Glomerular endothelial cell (primary cell): ENCODE measurements at places on chromosomes 16 and 17.

DNA sequence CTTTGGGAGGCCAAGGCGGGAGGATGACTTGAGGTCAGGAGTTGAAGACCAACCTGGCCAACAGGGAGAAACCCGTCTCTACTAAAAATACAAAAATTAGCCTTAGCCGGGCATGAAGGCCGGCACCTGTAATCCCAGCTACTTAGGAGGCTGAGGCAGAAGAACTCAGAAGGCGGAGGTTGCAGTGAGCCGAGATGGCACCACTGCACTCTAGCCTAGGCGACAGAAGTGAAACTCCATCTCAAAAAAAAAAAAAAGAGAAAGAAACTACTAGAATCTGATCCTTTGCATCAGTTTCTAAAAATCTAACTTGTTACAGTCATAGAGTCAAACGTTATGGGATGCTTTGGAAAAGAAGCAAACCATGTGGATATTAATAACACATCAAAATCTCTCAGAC, 1.6 kb upstream of the PECAM1 start:
- DNase-seq, result no peak

DNA sequence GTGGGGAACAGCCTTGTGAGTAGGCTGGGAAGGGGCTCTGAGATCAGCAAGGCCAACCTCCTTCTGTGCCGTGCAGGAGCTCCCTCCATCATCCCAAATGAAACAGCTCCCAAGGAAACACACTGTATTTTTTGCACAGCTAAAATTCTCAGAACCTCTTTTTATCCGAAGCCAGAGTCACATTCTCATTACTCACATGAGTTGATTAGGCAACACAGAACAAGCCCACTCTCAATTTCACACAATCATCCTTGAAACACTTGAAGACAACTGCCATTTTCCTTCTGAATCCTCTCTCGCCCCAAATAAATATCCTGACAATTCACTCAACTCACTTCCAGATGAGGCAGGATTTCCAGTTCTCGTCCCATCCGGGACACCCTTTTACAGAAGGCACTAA, 66.1 kb downstream of the MYO18A start:
- DNase-seq, result no peak

DNA sequence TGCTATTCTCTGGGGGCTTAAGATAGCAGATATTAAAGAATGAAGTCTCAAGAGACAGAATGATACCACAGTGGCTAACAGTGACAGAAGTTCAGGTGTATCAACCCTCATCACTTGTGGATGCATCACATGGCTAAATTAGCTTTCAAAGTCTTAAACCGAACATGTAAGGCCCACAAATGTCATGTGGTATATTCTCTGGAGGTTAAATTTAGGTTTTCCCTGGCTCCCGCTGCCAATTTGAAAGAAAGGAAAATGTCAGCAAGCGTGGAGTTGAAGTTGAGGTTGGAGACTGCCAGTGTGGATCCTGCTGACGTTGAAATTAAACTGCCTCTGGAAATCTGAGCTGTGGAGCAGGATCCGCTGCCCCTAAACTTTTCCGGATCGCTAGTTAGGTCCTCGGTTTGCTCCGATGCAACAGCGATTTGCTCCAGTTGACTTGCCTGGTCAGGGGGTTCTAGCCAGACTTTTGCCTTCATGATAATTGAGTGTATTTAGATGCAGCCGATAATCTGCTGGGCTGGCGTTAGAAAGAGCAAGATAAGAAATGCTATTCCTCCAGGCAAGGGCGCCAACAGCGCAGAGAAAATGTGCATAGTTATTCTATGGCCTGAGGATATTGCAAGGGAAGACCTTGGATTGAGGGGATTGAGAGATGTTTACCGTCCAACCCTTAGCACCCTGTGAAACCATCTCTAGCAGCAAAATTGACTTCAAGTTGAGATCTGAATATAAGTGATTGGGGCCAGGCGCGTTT, 443.9 kb downstream of the TMEM114 start:
- DNase-seq, result no peak

DNA sequence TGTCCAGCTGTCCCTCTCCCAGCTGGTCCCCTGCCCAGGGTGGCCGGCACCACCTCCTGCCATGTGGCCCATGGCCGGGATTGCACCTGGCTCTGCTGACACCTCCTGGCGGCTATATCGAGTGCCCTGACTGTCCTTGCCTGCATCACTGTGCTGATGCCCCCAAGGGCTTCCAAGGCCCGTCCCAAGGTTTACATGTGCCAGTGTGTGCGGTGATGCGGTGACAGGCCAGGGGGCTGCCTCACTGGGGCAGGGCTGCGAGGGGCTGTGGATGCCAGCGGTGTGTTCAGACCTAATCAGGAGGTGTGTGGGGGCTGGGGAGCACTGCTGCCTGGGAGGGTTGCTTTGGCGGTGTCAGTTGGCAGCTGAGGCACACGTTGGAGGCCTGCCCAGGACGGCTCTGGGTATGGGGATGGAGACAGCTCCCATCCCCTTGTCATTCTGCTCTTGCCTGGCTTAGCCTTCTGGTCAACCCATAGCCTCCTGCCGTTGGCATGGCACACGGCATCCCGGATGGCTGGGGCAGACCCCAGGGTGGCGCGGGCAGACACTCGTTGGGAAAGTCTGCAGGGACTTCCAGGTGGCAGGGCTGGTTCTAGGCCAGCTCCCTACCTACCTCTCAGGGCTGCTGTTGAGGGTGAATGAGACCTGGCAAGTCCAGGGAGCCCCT, 5.5 kb downstream of the MAP2K3 start:
- no peak for DNase-seq

DNA sequence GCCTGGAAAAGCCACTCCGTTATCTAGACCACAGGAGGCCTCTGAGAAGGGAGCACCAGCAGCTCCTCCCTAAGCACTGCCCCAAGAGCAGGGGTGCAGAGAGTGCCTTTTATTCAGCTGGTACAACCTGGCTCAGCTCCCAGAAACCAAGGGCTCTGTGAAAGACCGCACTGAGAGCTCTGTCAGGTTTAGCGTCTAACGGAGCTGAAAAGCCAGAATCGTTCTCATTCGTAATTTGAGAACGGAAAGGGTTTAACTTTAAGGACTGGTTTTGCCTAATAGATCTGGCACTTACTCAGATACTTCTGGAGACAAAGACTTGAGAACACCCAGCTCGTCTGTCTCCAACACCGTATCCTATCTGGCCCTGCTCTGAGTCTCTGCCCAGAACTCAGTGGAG, 13.5 kb downstream of the MPG start:
- no peak for DNase-seq

DNA sequence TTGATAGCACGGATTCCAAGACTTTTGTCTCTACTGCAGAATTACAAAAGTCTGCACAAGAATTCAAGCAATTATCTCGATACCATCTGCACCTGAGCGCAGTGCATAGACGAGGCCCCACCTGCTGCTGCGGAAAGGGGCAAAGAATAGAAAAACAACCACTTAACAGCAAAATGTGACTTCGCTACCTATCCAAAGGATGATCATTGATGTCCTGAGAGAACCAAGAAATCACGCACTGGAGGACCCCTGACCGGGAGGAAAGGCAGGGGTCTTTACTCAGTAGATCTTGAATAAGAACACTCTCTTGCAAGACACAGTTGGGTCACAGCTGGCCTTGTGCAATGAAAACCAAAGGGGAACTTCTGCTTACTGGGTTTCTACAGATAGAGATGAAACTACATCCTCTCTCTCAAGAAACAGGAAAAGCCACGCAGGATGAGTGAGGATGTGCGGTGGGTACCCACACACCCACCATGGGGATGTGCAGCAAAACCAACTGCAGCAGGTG, 147.4 kb upstream of the RPH3AL start:
- no peak for DNase-seq

- no peak for DNase-seq
These were observed 35.4 kb upstream of the CDH15 start for GRCh38 chr16:89135971-89136765.

GRCh38 chr16:13684819-13685563, 235.0 kb upstream of the ERCC4 start:
- no peak for DNase-seq

DNA sequence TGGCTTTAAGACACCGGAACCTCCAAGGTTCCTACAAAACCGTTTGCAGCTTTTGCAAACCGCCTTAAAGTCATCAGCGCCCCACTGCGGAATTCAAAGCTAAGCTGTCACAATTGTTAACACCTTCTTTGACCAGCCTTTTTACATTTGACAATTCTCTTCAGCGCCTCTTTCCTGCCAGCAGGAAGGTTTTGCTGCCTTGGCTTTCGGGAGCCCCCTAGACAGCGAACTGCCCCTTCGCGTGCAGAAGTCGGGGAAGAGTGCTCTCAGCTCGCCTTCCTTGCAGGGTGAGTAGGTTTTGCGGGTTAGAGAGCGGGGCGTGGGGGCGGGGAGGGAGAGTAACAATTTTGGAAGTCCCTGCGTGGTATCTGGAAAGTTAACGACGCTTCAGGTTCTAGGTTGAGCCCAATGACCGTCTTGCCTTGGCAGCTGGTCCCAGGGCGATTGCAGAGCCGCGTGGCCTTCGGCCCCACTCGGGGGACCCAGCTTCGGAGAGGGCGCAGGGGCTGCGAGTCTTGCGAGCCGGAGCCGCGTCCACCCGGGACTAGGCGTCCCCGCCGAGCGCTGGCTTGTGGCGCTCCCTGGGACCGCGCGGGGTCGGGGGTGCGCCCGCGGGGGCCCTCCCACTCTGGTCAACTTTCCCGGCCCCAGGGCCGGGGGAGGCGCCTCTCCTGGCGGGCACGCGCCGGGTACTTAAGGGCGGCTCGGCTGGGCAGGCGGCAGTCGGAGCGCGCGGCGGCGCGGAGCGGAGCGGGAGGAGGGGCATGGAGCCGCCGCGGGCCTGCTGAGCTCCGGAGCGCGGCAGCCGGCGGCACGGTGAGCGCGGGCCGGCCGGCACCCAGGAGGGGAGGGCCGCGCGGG, at the start of gene HAS3:
HAS3 (plus strand) TSS at position 153 of the 861 bp plus-strand sequence. CDS start 3,743 bp downstream, outside the sequence.
- no peak for DNase-seq

DNA sequence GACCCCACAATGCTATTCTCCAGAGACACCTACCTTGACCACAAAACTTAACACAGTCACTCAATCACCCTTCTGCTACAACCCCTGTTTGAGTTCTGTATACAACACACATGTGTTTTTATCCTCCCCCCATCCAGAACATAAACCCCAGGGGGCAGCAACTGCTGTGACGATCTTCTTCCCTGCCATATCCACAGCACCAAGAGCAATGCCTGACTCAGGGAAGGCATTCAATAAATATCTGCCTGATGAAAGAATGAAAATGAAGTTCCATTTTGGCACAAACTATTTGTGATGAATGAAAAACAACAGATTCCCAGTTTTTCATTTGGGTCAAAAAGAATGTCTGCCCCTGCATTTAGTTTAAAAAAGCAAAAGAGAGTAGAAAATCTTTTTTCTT, 27.0 kb downstream of the ASIC2 start:
- DNase-seq, result no peak

- DNase-seq, result no peak
These were observed 215.9 kb downstream of the CPPED1 start for GRCh38 chr16:12587646-12588277.

GRCh38 chr16:56038564-56039098, 152.7 kb upstream of the GNAO1 start:
- no peak for DNase-seq

DNA sequence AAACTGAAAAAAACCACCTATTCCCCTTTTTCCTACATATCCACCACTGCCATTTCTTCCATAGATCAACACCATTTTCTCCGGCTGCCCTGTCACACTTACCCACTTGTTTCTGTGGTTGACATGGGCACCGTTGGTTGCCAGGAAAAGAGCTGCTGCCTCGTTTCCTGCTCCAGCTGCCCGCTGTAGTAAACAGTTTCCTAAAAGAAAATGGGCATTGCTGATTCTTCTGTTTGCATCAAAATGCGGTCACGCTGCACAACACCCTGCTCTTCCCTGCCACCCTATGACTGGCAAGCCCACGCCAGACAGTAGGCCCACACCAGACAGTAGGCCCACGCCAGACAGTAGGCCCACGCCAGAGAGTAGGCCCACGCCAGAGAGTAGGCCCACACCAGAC, 46.3 kb downstream of the CYB5D2 start:
- DNase-seq, result peak; percentile 69

DNA sequence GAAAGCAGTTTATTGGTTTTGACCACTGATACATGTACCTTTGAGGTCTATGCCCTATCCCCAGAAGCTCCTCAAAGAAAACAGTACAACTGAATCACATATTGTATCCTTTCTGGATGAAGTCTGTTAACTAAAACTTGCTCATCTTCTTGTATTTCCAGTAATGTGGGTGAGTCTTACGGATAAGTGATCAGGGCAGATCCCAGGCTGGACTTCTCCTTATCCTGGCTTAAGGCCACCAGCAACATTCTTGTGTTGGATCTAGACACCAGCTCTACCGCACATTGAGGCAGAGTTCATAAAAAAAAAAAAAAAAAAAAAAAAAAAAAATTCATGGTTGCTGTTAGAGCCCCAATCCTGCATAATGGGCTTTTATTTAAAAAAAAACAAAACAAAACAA, 536.7 kb upstream of the HSBP1 start:
- no peak for DNase-seq

- DNase-seq, result no peak
These were observed 12.1 kb downstream of the TMEM95 start for GRCh38 chr17:7367083-7367482.

GRCh38 chr16:78800523-78800922, 701.1 kb downstream of the WWOX start:
- DNase-seq, result no peak

DNA sequence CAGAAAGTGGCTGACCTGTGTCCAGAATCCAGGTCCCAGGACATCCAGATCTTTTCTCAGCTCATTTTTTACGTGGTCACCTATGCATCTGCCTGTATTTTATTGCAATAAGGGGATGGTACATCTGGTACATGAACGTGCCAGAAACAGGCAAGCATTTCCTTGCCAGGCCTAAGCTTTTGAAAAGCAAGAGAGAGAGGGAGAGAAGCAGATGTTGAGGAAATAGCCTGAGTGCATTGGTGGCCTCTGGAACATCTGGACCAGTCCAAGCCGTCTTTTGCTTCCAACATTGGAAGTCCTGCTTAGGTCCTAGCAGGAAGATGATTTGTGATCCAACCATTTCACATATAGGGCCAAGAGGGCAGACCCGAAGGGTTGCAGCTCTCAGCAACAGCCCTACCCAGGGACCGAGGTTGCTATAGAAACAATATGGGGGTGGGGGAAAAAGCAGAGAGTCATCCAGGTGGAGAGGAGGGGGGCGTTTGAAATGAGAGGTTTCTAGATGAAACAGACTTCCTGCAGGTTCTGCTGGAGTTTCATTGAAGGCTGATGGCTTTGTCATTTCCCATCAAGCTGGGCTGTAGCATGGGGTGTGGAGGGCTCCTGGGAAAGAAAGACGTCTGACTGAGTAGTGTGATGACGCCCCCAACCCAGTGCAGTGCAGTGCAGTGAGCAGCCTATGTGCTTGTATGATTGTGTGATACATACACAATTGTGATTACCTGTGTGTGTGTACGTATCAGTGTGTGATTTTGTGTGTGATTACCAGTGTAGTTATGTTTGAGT, 61.6 kb downstream of the SHISA6 start:
- no peak for DNase-seq

- DNase-seq, result no peak
These were observed 145.0 kb upstream of the ASIC2 start for GRCh38 chr17:33438139-33438538.

- DNase-seq, result no peak
These were observed 16.7 kb downstream of the MGRN1 start for GRCh38 chr16:4641306-4641687.
